ENCODE measurements at places on chromosomes 5 and 9.

- DNase-seq, result no peak
Measured at GRCh38 chr9:31854187-31854586, 530.3 kb upstream of the ACO1 start.

GRCh38 chr9:419571-420171, 205.0 kb downstream of the DOCK8 start:
- no peak for DNase-seq

DNA sequence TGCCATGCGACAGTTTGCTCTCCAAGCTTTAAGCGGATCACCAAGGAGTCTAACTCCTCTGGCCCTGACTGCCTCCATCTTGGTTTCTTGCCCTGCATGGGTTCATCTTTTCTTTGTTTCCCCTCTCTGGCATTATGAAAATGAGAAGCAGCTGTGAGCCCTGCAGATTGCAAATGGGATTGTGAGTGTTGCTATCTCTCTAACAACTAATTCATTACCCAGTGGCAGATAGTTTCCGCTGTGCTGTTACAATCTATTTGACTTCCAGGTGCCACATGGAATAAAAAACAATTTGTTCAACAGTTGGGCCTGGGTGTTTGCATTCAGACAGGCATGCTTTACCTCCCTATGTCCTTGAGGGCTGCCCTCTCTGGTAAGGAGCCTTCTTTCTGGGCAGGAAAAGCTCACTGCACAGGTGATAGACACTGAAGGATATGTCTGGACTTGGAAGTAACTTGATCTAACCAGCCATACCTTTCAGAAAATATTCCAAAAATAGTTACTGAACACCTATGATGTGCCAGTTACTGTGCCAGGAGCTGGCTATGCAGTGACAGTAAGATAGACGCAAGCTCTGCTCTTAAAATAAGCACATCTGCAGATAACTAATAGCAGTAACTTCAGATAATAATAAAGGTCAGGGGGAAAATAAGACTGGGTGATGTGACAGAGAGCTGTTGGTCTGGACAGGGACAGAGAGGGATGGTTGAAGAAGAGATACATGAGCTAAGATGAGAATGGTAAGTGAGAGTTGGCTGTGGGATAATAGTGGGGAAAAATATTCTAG, 40.1 kb downstream of the GRIA1 start:
- DNase-seq, result no peak

GRCh38 chr9:121288673-121289025, 20.7 kb downstream of the GSN start:
- no peak for DNase-seq

GRCh38 chr5:42854795-42855194, 43.1 kb upstream of the SELENOP start:
- no peak for DNase-seq

DNA sequence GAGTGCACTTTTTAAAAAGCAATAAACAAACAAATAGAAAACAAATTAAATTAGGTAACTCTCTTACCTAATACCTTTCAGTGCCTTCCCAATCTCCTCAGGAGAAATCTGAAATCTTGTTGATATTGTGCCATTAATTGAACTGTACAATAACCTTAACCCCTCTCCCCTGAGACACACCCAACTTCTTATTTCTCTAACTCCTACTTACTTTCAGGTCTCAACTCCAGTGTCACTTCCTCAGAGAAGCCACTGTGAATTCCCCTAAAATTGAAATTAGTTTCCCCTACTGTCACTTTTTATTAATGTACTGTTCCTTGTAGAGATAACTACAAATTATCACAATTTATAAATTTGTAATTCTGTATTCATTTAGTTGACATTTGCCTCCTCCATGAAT, 295.3 kb upstream of the TNC start:
- no peak for DNase-seq

DNA sequence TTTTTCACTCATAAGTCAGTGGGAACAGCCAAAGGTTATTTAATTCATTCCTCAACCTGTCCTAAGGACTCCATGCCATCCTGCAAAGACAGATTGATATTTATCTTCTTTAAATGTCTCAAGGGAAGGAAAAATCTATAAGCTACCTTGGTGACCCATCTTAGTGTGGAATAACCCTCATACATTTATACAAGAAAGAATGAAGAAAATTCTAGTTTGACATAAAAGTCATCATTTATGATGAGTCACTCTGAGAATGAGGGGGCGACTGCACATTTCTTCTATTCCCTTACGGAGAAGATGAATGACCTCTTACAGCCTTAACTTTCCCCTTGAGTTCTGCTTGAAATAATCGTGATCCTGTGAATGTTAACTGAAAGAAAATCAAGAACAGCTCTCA, 26.8 kb upstream of the NUDT12 start:
- no peak for DNase-seq

GRCh38 chr5:34772267-34773098, 66.5 kb upstream of the TTC23L start:
- DNase-seq, result no peak

DNA sequence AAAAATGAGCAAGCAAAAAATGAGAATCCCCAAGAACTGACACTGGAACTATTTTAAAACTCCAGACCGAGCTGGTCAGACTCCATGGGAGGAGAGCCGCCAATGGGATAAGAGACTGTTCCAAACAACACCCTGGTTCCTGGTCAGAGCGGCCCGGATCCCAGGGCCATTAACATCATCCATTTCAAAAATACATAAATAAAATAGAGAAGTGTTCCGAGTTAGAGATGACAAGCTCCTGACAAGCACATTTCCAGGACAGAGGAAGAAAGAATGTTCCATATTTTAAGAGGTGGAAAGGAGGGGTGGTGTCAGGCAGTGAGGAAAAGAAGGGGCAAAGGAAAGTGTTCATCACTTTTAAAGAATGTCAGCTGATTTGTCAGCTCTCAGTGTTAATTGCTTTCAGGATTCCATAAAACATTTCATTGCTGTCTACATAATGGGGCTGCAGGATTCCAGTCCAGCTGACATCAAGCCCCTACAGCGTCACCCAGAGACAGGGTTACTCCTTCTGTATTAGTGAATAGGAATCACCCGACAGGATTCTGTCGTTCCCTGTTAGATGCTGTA, 202.5 kb upstream of the TRIM32 start:
- DNase-seq, result no peak

DNA sequence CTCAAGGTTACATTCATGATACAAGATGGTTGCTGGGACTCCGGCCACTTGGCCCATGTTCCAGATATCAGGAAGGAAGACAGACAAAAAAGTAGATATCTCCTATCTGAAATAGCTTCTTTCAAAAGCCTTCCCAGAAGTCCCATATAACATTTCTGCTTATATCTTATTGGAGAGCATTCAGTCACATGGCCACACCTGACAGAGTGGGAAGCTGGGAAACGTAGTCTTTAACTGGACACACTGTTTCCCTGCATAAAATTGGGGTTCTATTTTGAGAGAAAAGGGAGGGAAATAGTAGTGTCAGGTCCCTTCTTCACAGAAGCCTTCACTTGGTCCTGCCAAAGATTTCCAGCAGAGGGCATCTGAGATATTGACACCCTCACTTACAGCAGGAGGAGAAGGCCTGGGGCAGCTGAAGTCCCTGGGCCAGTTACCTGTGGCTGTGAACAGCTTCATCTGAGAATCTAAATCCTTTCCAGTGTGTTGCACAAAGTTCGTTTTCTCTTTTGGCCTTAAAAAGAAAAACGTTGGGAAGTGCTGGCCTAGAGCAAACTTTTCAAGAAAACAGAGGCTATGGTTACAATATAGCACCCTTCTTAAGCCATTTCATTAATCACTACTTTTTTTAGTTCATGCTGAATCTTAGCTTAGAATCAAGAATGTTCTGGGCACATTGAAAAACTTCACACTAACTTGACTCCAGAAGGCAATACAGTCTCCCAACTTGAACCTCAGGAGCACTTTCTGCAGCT, 33.5 kb downstream of the SPEF2 start:
- DNase-seq, result no peak

GRCh38 chr9:96646081-96646991, 8.8 kb downstream of the PRXL2C start:
- DNase-seq, result peak; percentile 39

DNA sequence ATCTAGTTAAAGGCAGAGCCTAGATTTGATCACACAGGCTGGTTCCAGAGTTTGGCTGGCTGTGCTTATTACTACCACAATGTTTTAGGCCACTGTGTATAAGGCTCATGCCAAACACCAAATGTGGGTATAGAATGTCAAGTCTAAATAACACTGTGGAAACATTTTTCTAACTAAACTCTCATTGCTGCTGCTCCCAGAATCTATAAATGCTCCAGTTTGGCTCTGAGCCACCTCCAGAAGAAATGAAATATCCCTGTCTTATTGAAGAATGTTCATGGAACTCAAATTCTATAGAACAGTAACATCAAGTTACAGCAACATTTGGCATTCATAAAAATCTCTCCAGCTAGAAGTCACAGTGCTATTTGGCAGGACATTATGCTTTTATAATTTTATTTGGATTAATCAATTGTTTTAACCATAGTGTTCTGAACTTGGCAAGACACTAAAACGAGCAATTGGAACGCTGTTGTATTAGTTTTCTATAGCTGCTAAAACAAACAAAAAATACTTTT, 178.1 kb upstream of the COX7C start:
- DNase-seq, result no peak

- no peak for DNase-seq
Measured at GRCh38 chr5:58136406-58136805, 323.5 kb downstream of the PLK2 start.

DNA sequence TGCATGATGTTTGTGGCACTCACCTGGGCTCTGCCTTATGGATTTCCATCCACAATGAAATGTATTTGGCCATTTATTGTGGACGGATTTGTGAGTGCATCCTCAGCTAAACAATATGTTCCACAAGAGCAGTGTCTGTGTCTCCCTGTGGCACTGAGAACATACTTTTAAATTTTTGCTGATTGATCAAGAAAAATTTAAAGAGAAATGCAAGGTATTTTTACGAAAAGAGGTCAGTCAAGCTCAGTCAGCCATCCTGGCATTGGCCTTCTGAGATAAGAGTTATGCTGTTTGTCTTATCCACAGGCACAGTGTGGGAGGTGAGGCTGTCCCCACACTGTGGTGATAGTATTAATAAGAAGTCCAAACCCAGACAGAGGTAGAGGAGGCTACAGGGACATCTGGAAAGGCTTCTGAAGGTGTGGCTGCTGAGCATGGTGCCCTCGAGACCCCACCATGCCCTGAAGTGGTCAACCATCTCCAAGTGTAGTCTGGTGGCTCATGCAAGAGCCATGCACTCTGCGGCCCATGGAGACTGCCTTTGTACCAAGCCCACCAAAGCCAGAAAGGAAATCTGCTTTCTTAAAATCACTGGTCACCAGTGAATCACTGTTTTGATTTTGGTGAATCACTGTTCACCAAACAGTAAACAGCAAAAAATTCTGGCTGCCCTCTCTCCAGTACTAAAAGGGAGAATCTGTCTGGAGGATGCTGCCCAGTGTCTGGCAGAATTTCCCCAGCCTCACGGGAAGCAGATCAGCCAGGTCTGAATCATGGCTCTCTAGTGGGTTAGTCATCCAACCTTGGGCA, 28.8 kb downstream of the SPOCK1 start:
- no peak for DNase-seq

- no peak for DNase-seq
Measured at GRCh38 chr9:15401266-15401665, 21.4 kb upstream of the SNAPC3 start.

DNA sequence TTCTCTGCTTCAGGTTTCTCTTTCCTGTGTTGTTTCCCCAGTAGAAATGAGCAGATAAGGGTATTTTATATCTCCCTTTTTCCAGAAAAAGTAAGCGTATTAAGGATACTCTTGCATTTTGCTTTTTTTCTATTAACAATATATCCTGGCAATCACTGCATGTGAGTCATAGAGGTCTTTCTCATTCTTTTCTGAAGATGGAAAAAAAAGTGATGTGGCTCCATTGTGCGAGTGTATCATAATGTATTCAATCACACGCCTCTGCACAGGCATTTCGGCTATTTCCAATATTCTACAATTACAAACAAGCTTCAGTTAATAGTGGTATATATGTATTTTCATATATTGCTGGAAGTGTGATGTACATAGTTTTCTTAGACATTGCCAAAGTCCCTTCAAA, 155.9 kb downstream of the MED27 start:
- no peak for DNase-seq

- no peak for DNase-seq
Measured at GRCh38 chr9:98047002-98047401, 9.5 kb upstream of the NANS start.

- DNase-seq, result no peak
Measured at GRCh38 chr5:51172903-51173626, 210.2 kb upstream of the ISL1 start.

DNA sequence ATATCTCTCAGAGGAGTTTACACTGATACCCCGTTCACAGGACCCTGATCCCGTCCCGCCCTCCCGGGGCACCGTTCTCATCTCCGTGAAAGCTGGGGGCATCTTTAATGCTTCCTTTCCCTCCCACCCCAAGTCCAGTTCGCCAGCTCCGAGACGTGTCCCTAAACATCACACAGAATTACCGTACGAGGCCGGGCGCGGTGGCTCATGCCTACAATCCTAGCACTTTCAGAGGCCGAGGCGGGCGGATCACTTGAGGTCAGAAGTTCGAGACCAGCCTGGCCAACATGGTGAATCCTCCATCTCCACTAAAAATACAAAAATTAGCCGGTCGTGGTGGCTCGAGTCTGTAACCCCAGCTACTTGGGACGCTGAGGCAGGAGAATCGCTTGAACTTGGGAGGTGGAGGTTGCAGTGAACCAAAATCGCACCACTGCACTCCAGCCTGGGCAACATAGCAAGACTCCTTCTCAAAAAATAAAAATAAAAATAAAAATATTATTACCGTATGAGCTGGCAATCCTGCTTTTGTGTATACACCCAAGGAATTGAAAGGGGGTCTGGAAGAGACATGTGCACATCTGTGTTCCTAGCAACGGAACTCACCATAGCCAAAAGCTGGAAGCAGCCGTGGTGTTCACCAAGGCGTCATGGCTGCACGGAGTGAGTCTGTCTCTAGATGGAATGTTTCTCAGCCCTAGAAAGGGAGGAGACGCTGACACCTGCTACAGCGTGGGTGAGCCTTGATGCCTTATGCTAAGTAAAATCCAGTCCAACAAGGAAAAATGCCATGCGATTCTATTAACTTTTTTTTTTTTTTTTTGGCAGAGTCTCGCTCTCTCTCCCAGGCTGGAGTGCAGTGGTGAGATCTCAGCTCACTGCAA, 1.2 kb upstream of the ABO start:
- no peak for DNase-seq

DNA sequence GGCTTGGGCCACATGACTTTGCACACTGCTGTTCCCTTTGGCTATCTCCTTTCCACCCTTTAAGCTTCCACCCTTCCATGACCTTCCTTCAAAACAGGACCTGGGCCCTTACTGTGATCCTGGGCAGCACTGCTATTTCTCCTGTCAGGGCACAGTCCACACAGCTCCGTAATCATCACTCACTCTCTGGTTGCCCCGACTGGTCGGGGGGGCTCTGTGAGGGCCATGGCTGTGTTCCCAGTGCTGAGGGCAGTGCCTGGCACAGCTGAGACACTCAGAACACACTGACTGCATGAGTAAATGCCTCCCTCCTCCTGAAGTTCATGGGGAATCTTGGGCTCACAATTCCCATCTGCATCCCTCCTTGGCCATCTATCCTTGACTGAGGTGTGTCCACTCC, 12.2 kb downstream of the TRAF1 start:
- no peak for DNase-seq

GRCh38 chr5:58854441-58854840, 271.6 kb downstream of the RAB3C start:
- DNase-seq, result no peak
